ENCODE measurements at places on chromosomes 6 and 20.
A peak's percentile ranks its signal among the peaks of the same experiment; 100 is the strongest.

DNA sequence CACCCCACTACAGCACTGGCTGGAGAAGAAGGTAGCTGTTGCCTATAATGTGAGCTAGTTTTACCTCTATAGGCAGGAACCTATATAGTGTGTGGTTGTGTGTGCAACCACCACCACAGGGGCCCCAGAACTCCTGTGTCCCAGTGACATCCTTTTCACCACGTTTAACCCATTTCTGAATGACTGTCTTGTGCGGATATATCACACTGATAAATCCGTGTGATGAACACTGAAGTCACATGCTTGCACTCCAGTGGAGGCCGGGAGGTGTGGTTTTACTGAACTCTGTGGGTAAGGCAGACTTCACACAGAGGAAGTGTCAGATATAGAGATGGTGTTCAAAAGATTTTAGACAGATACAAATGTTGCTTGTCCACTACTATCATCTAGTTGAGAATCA is 32.5 kb downstream of the SDHAF4 start:
- DNase-seq: no peak

DNA sequence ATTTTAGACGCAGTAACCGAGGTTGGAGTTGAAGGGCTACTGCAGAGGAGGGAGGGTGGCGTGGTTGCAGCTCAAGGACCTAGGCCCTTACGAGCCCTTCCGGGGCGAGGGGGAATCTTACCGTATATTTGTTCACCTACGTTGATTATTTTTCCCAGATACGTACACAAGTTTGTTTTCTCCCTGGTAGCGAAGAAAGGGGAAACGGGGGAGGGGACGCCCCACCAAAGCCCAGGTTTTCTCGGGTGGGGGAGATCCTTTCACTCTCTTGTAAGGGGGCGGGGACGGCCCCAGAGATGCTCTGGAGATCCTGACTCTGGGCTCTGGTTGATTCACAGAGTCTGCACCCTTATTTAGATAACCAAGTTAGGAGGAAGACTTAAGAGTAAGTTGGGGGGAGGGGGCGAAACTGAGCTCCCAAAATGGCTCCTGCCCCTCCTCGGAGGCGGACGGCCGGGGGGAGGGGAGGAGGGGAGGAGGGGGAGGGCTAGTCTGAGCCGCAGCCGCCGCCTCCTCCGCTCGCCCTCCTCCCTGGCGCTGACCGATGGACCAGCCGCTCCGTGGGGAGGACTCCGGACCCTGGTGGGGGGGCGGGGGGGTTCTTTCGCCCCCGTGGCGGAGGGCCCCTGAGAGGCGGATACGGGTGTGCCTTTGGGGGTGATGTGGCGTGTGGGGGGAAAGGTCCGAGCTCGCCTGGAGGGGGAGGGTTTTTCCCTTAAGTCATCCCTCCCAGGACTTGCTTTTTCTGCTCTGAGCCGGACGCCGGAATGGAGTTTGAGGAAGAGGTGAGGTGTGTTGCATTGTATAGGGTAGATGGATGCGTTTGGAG is 2.2 kb downstream of the BRD2 start:
- DNase-seq: no peak

- no peak for DNase-seq
Observed at GRCh38 chr20:47059536-47059935, 164.9 kb downstream of the EYA2 start.

- no peak for DNase-seq
Observed at GRCh38 chr20:14758356-14758755, 420.9 kb upstream of the FLRT3 start.

GRCh38 chr6:91098006-91098405 is 511.1 kb upstream of the MAP3K7 start:
- peak; percentile 29 for DNase-seq

- no peak for DNase-seq
Observed at GRCh38 chr20:45798935-45799642, 7.3 kb downstream of the DNTTIP1 start.

GRCh38 chr6:50817646-50817950 is 1.1 kb upstream of the TFAP2B start:
- no peak for DNase-seq

DNA sequence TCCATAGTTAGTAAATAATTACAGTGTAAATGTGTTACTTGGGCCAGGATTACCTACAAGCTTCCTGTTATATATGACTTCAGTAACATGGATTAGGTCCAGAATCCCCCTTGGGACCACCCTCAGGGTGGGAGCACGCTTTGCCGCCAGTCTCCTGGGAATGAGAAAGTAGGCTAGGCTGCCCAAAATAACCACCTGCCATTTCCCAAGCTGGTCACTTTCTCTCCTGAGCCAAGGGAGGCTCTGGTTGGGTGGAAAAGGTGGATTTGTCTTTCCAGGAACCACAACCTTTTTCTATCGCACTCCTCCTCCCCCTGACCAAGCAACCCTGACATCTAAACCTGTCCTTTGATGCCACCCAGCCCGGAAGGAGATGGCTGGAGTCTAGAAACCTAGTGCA is 9.6 kb upstream of the RIMS4 start:
- no peak for DNase-seq

- DNase-seq: no peak
Observed at GRCh38 chr6:19991176-19991575, 154.0 kb downstream of the ID4 start.
